ENCODE measurements at places on chromosomes 12 and 14.

DNA sequence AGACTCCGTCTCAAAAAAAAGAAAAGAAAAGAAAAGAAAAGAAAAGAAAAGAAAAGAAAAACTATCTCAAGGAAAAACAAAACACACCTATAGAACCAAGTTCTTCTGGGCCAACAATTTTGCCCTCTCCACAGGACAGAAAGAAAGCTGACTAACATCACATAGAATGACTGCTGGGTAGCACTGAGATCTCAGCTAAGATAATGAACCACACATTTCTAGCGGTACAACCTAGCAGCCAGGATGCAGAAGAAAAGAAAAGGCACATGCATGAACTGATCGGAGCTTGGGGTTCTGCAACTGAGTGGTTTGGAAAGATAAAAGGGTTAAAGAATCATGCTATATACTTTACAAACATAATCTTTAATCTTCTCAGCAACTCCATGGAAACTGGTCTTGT lies 19.5 kb downstream of the TMED10 start:
- no peak for DNase-seq

DNA sequence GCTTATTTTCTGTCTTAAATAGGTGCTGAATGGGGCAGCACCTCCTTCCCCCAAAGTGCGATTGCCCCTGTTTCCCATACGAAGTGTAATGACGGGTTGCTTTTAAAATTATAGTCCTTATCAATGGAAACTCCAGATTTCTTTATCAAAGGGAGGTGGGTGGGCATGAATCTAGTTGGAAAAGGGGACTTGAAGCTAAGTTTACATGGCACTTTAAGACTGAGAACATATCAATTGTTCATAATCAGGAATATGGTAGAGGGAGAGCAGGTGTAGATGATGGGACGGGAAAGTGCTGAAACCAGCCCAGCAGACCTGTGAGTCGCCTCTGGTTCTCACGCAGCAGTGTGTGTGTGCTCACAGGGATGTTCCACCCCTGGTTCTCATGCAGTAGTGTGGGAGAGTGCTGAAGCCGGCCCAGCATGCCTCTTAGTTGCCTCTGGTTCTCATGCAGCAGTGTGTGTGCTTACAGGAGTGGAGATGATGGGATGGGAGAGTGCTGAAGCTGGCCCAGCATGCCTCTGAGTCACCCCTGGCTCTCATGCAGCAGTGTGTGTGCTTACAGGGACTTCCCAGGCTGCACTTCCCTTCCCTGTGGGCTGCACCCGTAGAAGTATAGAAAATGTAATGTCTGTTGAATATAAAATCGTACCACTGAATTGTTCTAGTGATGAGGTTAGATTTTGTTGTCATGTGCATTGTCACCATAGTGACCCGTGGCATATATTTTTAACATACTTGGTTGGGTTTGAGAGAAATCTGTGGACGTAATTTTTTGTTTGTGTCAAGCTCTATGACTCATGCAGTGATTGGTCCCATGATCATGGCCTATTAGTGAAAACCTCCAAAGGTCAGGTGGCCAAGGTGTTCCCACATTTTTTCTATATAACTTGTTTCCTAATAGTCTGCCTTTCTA lies 51.6 kb downstream of the GPATCH2L start:
- peak; percentile 18 for DNase-seq

- DNase-seq = no peak
Observed at GRCh38 chr12:51434305-51434704, 9.7 kb downstream of the SLC4A8 start.

DNA sequence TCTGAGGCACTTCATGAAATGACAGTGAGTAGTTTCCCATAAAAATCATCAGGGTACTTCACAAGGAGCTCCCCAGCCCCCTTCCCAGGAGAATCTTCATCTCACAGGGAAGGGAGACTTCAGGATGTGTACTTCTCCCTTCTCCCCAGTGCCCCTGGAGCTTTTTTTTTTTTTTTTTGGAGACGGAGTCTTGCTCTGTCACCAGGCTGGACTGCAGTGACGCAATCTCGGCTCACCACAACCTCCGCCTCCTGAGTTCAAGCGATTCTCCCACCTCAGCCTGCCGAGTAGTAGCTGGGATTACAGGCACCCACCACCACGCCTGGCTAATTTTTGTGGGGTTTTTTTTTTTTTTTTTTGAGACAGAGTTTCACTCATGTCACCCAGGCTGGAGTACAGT lies 10.4 kb downstream of the ITPK1 start:
- DNase-seq = no peak

- no peak for DNase-seq
Observed at GRCh38 chr14:24694680-24695079, 60.7 kb upstream of the GZMB start.

- no peak for DNase-seq
Observed at GRCh38 chr12:89883630-89884389, 175.2 kb upstream of the ATP2B1 start.

GRCh38 chr14:61876362-61877034 lies 114.3 kb downstream of the SNAPC1 start:
- DNase-seq = no peak

- no peak for DNase-seq
Observed at GRCh38 chr12:31234053-31234840, 91.7 kb downstream of the SINHCAF start.

DNA sequence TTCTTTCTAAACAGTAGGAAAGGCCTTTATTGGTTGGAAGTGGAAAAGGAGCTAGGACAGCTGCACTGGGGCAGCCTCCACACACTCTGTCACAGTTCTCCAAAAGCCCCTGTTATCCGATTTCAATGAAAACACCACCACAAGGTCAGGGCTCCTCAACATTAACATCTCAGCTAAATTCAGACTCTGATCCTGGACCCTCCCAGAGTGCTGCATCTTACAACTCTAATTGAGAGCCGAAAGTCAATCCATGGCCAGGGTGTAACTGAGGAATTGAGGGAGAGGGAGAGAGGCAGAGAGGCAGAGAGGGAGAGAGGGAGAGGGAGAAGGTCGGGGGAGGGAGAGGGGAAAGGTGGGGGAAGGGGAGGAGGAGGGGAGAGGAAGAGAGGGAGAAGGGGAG lies 32.1 kb downstream of the DICER1 start:
- no peak for DNase-seq

DNA sequence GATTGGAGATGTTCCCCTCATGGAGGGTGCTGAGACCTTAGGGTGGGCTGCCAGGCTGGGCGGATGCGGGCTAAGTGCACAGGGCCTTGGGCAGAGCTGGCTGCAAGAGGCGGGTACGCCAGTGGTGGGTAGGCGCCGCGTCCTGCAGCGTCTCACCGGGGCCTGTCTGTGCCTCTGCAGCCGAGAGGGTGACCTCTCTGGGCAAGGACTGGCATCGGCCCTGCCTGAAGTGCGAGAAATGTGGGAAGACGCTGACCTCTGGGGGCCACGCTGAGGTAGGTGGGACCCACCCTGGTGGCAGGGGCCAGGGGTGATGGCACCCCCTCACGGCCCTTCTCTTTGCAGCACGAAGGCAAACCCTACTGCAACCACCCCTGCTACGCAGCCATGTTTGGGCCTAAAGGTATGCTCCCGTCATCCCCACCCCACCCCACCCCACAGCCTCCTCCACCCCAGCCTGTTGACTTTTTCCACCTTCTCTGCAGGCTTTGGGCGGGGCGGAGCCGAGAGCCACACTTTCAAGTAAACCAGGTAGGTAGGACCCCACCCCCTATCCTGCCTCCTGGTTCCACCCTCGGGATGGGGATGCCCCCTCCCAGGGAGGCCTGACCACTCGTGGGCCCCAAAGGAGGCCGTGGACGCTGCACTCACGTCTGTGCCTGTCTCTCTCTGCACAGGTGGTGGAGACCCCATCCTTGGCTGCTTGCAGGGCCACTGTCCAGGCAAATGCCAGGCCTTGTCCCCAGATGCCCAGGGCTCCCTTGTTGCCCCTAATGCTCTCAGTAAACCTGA lies 1.5 kb downstream of the CRIP1 start:
- DNase-seq = peak; percentile 87

DNA sequence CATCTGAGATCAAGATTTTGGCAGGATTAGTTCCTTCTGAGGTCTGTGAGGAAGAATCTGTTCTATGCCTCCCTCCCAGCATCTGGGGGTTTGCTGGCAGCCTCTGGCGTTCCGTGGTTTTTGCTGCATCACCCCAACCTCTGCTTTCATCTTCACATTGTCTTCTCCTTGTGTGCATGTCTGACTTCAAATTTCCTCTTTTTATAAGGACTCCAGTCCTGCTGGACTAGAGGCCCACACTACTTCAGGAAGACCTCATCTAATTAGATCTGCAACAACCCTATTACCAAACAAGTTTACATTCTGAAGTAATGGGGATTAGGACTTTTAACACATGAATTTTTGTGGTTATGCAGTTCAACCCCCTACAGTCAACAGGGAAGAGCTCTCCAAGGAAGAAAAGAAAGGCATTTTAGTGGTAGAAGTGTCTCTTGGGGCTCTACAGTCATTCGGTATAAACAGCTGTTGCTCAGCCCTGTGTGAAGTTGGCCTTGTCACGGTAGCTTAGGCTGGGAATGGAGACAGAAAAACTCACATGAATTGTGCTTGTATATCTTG lies 89.7 kb downstream of the CAND1 start:
- DNase-seq = no peak

DNA sequence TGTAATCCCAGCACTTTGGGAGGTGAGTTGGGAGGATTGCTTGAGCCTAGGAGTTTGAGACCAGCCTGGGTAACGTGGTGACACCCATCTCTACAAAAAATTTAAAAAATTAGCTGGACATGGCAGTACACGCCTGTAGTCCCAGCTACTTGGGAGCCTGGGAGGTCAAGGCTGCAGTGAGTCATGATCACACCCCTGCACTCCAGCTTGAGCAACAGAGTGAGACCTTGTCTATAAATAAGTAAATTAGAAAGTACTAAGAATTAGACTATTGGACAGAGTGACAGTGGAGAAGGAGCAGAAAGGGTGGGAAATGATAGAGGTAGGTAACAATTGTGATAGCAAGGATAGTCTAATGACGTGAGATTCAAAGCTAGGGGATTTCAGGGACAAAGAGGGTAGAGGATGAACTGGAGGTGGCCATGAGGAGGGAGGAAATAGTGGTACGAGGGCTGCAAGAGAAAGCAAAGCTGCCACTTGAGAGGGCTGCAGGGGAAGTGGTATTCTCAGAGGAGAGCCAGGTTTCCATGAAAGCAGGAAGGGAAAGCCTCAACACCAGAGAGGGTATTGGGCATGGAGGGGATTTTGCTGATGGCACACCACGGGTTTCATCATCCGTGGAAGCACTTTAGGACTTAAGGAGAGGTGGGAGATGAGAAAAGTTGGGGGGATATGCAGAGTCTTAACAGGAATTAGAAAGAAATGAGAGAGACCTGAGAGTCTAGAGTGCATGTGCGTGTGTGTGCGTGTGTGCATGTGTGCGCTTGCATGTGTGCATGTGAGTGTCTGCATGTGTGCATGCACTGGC lies 85.6 kb downstream of the SYNE2 start:
- peak; percentile 67 for DNase-seq

DNA sequence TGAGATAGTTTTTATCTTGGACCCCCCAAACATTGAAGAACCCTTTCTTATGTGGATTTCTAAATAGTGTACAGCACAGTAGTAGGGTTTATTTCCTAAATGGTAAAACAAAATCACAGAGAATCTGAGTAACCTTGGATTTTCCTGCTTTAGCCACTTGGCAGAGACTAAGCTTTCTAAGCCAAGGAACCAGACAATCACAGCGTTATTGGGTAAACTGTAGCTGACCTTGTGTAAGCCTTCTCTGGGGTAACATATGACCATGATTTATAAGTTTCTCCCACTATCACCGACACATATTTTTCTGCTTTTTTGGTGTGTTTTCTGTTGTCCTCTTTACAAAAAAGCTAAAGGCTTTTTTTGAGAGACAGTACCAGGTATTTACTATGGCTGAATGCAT lies 136.3 kb upstream of the PZP start:
- DNase-seq = no peak

GRCh38 chr12:121059031-121059898 lies 20.2 kb upstream of the OASL start:
- DNase-seq = no peak

GRCh38 chr12:122318607-122319605 lies 52.6 kb upstream of the VPS33A start:
- DNase-seq = peak; percentile 61

GRCh38 chr12:80857311-80857710 lies 80.4 kb downstream of the LIN7A start:
- no peak for DNase-seq

DNA sequence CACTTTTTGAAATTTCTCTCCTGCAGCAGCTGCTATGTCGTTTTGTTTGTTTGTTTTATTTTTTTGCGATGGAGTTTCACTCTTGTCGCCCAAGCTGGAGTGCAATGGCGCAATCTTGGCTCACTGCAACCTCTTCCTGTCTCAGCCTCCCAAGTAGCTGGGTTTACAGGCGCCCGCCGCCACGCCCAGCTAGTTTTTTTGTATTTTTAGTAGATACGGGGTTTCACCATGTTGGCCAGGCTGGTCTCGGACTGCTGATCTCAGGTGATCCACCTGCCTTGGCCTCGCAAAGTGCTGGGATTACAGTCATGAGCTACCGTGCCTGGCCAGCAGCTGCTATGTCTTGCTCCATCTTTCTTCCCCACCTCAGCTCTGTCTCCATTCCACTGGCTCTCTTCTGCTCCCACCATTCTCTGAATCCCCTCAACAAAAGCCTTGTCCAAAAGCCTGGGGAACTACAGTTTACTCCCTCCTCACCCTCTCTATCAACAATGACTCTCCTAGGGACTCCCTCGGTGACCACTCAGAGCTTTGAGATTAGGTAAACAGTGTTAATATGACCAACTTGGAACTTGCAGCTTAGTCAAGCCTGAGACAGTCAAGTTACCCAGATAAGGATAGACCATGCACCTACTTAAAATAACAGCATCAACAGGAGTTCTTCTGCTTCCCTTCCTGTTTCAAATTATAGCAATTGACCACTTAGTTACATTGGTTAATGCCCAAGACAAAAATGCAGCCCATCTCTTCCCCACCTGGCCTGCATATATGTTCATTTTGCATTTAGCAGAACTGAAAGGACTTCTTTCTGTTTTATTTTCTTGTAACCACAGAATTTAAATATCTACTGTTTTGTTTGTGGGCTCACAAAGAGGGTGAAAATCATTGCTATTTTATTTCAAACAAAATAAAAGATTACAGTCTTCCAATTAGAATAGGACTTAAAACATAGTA lies 189.0 kb upstream of the AMIGO2 start:
- no peak for DNase-seq

GRCh38 chr12:50625029-50625925 lies 120.5 kb downstream of the DIP2B start:
- DNase-seq = no peak

GRCh38 chr14:28742171-28742846 lies 24.3 kb upstream of the FOXG1 start:
- DNase-seq = no peak

- DNase-seq = no peak
Observed at GRCh38 chr14:67457782-67458181, 30.7 kb downstream of the TMEM229B start.

- DNase-seq = no peak
Observed at GRCh38 chr14:89452281-89452680, 35.2 kb upstream of the FOXN3 start.

- DNase-seq = no peak
Observed at GRCh38 chr14:91872011-91872501, 4.7 kb upstream of the TC2N start.

- DNase-seq = no peak
Observed at GRCh38 chr14:73613046-73613383, 698 bp downstream of the ACOT6 start.
